Left colon (tissue), 2 donors: ENCODE measurements at places on chromosomes 7 and 10. TPM values are rescaled to one million over a fixed set of nuclear protein-coding genes. Genes with fewer than 3 reads are reported as not detected.

CYP2C19 gene
- 3.9 TPM for total RNA-seq

CEP41 gene
- 6.3 TPM for total RNA-seq

HOXA6 gene
- total RNA-seq = 21.2 TPM

PRF1 gene
- total RNA-seq = 2.7 TPM

ADAMTS14 gene
- total RNA-seq = 0.95 TPM

RELN gene
- total RNA-seq = 1.6 TPM

IFIT1 gene
- total RNA-seq = 6.8 TPM

ADAM8 gene
- total RNA-seq = 2.3 TPM

ZNF804B gene
- total RNA-seq = not detected

DENND2A gene
- total RNA-seq = 8.2 TPM

TDRD1 gene
- total RNA-seq = 0.64 TPM

MAGI2 gene
- total RNA-seq = 3.5 TPM

MYH16 gene
- total RNA-seq = not detected

LMBR1 gene
- 49.9 TPM for total RNA-seq

SLC26A5 gene
- total RNA-seq = not detected

PON1 gene
- total RNA-seq = not detected

SEMA3D gene
- 2.0 TPM for total RNA-seq

TMEM273 gene
- 2.7 TPM for total RNA-seq

PSD gene
- 26.1 TPM for total RNA-seq

MYOF gene
- total RNA-seq = 110 TPM

DNAJB12 gene
- total RNA-seq = 36.9 TPM

CYP3A5 gene
- total RNA-seq = 112 TPM

APBB1IP gene
- total RNA-seq = 2.0 TPM
